ENCODE measurements at places on chromosomes 1 and 21. TPM values are rescaled to one million over a fixed set of nuclear protein-coding genes. Genes with fewer than 3 reads are reported as not detected.

GRCh38 chr1:186740324-186740723 lies 60.1 kb upstream of the PTGS2 start:
- no peak for DNase-seq

- no peak for DNase-seq
Measured at GRCh38 chr1:155697046-155697445, 8.2 kb downstream of the DAP3 start.

DNA sequence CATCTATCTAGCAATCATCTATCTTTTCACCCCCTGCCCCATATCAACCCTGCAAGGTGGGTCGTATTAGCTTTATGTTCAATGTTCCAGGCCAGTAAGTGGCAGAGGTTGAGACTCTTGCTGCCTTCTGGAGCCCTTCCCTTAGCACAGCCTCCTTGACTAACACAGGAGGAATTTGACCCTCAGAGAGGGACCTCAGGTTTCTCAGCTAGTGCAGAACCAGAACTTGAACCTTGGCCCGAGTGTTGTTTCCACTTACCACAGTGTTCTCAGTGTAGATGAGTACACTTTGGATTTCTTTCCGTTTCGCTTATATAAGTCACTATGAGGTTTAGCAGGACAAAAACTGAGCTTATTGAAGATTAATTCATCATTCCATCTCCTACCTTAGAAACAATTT lies 11.1 kb upstream of the ATF3 start:
- DNase-seq, result no peak

DNA sequence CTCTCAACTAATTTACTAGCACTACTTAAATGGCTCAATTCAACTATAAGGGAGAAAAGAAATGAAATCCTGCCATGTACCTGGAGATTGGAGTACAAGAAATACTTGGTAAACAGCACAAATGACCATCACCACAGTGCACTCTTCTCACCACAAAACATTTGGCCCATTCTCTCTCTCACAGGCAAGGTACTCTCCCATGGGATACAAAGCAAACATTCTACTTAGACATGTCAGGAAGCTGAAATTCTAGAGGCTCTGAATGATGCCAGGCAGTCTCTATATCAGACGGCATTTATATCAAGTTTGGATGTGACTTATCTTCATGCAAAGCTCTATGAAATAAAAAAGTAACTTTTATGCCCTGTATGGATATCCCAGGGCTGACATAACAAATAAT lies 72.5 kb downstream of the DPT start:
- DNase-seq, result no peak

- no peak for DNase-seq
Measured at GRCh38 chr21:44925378-44925755, 4.7 kb upstream of the ITGB2 start.

- DNase-seq, result no peak
Measured at GRCh38 chr1:208445758-208446203, 201.6 kb upstream of the PLXNA2 start.

DNA sequence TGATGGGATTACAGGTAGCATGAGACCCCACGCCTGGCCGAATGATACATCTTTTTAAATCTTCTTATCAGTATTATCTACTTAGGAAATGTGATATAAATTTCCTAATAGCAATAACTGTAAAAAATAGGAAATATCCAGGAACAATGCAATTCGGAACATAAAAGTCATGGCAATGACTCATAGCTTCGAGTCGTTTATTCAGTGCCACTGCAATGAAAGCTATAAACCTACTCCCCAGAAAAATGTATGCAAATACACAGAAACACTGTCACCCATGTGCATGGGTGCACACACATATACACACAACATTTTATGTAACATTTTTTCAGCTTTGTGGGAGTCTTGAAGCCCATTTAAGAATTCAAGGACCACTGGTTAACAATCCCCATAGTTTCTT lies 194.6 kb downstream of the PATJ start:
- no peak for DNase-seq

GRCh38 chr1:230627767-230628166 lies 14.5 kb upstream of the COG2 start:
- no peak for DNase-seq

GRCh38 chr1:176177764-176178163 lies 29.3 kb downstream of the COP1 start:
- no peak for DNase-seq

DNA sequence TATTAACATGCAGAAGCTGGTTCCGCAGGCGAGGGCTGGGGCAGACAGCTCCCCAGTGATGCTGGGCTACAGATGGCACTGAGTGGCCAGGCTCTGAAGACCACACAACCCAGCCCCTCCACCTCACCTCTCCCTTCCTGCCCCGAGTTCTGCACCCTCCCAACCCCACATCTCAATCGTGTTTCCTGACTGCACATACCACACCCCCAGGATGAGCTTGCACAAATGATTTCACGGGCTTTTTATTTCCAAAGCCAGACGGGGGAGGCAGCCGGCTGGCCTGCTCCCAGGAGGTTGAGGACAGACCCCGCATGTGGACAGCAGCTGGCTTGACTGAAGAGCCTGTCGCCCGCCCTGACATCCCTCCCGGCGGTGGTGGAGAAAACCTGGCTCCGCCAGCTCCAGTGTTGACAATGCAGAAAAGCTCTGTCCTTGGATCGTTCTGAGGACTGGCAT lies 21.4 kb upstream of the ALDH4A1 start:
- no peak for DNase-seq

DNA sequence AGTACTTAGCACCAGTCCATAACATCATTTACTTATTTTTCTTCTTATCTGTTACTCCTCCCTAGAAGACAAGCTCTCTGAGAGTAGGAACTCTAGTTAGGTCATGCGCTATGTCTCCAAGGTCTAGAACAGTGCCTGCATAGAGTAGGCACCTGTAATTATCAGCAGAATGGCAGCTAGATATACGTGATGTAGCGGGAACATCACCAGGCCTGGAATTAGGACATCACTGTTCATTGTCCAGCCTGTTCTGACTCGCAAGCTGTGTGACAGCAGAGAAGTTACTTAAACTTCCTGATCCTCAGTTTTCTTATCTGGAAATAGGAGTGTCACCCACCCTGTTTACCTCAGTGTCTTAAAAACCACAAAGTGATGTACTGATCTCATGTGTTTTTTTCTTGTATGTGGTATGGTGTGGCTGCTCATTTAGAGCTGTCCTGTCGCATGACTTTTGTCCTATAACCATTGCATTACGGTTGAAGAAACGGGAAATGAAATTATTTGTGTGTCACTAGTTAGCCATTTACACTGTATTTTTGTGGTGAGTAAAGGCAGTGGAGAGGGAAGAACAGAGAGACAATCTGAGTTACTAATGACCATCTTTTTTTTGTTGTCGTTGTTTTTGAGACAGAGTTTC lies 37.1 kb upstream of the EXO1 start:
- no peak for DNase-seq

- no peak for DNase-seq
Measured at GRCh38 chr1:8864713-8865344, 13.7 kb downstream of the ENO1 start.

DNA sequence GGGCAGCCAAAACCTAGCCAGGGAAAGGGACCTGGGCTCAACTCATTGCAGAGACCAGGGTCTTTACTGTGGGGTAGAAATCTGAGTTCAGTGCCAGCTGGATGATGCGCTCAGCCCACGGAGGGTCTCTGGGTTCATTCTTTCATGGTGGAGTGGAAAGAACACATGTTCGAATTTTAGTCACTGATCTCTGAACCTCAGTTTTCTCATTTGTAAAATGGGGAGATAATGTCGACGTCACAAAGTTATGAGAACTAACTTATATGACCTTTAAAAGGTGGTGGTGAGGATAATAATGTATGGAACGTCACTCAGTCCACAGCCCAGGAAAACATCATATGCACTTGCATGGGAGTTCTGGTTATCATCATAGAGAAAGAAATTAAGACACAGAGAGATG lies 1.2 kb upstream of the TAL1 start:
- DNase-seq, result no peak

DNA sequence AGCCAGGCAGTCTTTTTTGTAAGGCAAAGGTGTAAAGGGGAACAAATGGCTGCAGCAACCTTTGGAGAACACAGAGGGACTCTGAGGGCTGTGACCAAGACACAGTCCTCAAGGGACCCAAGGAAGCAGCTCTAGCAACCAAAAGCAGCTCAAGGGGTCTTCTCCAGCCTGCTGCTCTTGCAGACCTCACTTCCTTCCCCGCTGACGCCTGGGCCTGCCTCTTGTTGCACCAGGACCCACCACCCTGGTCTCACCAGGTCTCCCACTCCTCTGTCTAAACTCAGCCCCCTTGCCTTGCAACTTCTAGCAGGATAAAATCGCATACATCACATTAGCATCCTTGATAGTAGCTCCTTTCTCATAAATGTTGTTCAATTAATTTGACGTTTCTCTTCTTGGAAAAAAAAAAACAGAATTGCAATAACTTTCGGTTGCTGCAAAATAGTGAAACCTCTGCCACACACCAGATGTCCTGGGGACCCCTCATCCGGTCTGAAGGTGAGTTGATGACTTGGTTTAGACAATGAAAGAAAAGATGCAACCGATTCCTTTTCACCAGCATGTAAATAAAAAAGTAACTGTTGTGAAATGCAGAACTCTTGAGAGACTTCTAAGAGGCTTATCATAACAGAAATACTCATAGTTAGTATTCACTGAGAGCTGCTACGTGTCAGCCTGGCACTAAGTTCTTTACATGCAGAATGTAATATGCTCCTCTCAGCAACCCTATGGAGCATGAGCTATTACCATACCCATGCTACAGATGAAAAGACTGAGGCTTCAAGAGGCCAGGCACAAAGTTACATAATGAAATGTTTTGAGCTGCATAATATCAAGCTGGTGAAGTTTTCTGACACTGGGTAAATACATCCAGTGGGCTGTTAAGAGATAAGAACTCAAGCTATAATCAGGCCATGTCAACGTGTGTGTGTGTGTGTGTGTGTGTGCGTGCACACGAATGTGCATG lies 58.5 kb downstream of the UMODL1 start:
- no peak for DNase-seq

GRCh38 chr1:179770887-179771502 lies 27.9 kb downstream of the FAM163A start:
- no peak for DNase-seq

GRCh38 chr1:24451746-24452145 lies 36.1 kb downstream of the NIPAL3 start:
- no peak for DNase-seq

GRCh38 chr1:236882678-236883077 lies 87.6 kb downstream of the MTR start:
- no peak for DNase-seq

- no peak for DNase-seq
Measured at GRCh38 chr1:177585302-177586220, 384.3 kb downstream of the SEC16B start.

- no peak for DNase-seq
Measured at GRCh38 chr1:245872475-245872874, 634.6 kb downstream of the SMYD3 start.

- no peak for DNase-seq
Measured at GRCh38 chr1:118926261-118926660, 61.9 kb downstream of the TBX15 start.

- DNase-seq, result no peak
Measured at GRCh38 chr1:37391211-37392011, 83.0 kb upstream of the ZC3H12A start.

GRCh38 chr1:37655274-37655673 lies 20.6 kb upstream of the RSPO1 start:
- DNase-seq, result no peak

DNA sequence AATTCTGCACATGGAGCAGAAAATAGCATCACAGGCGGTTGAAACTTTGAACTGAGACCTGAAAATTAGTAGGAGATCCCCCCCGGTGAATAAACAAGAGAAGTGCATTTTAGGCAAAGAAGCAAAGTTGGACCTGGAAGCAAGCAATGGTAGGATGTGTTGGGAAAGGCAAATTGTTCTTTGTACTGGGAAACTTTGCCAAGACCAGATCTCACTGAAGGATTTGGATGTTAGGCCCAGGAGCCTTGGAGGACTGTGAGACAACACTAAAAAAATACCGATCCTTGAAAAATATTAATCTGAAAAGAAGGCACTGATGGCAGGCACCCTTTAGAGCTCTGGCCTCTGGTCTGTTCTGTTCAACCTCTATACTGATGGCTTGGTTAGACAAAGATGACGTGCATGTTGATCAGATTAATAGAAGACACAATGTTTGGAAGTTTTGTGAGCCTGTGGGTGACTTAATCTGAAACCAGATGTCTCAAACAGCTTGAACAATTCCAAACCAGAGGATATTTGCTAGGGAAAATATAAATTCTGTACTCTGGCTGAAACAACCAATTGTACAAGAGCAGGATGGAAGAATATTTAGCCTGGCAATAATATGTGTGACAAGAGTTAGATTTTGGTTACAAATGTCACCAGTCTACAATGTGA lies 108.4 kb downstream of the ROR1 start:
- DNase-seq, result no peak

Gene CD247
- not detected for total RNA-seq

Gene SYCP1
- 0.17 TPM for total RNA-seq

Gene EXTL2
- 10.7 TPM for total RNA-seq

Gene UCK2
- 81.9 TPM for total RNA-seq
